ENCODE measurements at places on chromosomes 3 and 15. TPM values are rescaled to one million over a fixed set of nuclear protein-coding genes. Genes with fewer than 3 reads are reported as not detected.

Gene SOX14
- not detected for total RNA-seq

Gene METTL6
- total RNA-seq = 8.9 TPM

DNA sequence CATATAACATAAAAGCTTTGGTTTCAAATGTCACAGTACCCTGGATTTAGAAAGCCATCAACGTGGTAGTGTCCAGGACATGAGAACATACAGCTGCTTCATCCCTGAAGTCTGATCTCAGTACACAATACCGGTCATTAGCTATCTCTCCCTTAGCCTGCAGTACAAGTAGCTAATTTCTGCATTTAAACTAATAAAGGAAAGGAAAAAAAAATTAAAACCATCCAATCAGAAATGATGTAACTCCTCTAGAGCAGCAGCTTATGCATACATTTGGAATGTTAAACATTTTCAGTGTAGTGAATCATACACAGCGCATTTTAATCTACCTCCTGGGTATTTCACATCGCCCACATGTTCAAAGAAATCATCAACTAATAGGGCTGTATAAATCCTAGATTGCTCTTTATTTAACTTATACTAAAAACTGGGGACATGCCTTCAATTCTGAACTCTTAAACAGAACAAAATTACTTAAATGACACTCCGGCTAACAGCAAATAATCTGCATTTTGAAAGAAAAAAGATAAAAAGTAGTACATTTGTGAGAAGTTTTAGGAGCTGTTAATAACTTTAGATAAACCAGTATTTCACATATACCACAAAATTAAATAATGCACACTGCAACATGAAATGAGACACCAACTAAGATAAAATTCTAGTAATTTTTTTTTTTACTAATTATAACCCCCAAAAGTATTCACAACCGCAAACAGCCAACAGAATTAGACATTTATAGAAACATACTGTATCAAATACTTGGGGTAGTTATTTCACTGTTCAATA lies 3.7 kb downstream of the IGF2BP2 start:
- DNase-seq = no peak
- H3K36me3 ChIP-seq = no peaks in the 10 kb centered on the region
- H3K27ac ChIP-seq = no peak overlapping the region
- peaks cover 31% of the 10 kb centered on the region for H3K4me1 ChIP-seq
- H3K27me3 ChIP-seq = peaks cover 12% of the 10 kb centered on the region

DNA sequence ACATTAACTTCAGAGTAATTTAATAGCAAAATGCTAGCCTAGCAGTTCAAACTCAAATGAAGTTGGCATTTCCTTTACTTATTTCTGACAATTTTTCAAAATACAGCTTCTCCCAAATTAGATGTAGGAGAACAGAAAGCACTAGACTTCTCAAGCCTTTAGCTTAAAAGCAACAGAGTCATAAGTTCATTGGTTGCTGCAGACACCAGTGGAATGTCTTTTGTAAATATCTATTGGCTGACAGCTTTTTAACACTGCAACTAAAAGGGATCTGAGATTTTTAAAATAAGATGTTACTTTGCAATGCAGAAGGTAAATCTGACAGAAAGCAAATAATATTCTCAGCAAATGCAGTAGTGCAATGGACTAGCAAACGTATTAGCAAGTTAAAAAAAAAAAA lies 259.3 kb downstream of the TBL1XR1 start:
- no peak overlapping the region for H3K4me3 ChIP-seq
- no peak for DNase-seq
- H3K4me1 ChIP-seq = no peaks in the 10 kb centered on the region
- no peaks in the 10 kb centered on the region for H3K27me3 ChIP-seq
- no peak overlapping the region for H3K27ac ChIP-seq

DNA sequence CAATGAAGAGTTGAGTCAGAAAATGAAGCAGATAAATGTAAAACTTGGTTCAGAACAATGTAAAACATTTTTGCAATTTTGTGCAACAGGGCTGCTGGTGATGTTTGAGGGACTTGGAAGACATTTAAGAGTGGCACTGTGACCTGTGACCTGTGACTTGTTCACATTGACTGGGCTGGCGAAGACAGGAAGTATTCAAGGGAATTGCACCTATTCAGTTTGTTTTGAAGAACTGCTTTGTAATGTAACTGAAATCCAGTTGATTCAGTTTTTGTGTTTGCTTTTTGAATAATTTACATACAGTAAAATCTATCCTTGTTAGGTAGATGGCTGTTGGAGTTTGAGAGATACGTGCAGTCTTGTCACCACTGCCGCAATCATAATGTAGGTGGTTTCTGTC lies 35.4 kb downstream of the MCTP2 start:
- no peaks in the 10 kb centered on the region for H3K36me3 ChIP-seq
- no peak for DNase-seq
- no peak overlapping the region for H3K4me3 ChIP-seq
- H3K27ac ChIP-seq = no peak overlapping the region
- H3K27me3 ChIP-seq = no peaks in the 10 kb centered on the region
- H3K4me1 ChIP-seq = no peaks in the 10 kb centered on the region

GRCh38 chr3:129059311-129059958 lies 1.1 kb upstream of the GP9 start:
- no peaks in the 10 kb centered on the region for H3K27me3 ChIP-seq
- no peak overlapping the region for H3K27ac ChIP-seq
- DNase-seq = no peak

- DNase-seq = no peak
- H3K4me1 ChIP-seq = no peaks in the 10 kb centered on the region
- no peaks in the 10 kb centered on the region for H3K27me3 ChIP-seq
- no peak overlapping the region for H3K27ac ChIP-seq
- no peak overlapping the region for H3K4me3 ChIP-seq
Measured at GRCh38 chr15:66481107-66481856, 16.3 kb downstream of the SNAPC5 start.

DNA sequence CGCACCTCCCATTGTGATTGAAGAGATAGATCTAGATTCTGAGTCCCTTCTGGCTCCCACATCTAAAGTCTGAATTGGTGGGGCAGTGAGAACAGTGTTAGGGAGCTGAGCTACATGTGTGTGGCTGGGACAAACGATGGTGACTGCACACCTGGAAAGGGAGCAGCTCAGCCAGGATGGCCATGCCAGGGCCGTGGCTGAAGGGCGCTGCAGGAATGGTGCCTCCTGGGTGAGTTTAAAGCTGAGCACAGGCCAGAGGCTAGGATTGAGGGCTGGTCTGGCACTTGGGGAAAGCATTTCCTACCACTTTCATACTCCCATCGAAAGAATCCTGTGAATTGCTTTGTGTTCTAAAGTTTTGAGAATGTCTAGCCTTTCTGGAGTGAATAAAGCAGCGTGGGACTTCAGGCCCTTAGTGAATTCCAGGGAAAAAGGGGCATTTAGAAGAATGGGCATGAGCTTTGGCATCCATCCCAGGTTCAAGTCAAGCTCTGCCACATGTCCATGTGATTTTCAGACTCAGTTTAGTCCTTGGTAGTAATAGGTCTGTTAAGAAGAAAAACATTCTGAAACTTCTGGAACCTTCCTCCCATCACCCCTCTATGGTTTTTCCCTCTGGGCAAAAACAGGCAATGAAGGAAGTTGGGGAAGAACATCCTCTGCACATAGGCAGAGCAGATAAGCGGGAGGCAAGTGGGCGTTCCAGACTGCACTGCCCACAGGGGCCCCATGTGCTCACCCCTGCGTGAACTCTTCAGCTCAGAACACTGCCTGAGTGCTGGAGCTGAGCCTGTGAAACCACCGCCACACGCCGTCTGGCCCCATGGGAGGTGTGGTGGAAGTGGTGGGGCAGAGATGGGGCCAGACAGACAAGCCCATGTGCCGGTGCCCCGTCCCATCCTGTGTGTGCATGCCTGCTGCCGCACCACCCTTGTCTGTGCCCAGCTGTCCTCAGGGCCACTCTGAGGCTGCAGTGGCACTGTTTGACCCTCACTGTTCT lies 12.9 kb upstream of the CPNE9 start:
- no peak for DNase-seq
- no peak overlapping the region for H3K4me3 ChIP-seq
- peaks cover 79% of the 10 kb centered on the region for H3K36me3 ChIP-seq
- no peak overlapping the region for H3K27ac ChIP-seq
- no peaks in the 10 kb centered on the region for H3K27me3 ChIP-seq

DNA sequence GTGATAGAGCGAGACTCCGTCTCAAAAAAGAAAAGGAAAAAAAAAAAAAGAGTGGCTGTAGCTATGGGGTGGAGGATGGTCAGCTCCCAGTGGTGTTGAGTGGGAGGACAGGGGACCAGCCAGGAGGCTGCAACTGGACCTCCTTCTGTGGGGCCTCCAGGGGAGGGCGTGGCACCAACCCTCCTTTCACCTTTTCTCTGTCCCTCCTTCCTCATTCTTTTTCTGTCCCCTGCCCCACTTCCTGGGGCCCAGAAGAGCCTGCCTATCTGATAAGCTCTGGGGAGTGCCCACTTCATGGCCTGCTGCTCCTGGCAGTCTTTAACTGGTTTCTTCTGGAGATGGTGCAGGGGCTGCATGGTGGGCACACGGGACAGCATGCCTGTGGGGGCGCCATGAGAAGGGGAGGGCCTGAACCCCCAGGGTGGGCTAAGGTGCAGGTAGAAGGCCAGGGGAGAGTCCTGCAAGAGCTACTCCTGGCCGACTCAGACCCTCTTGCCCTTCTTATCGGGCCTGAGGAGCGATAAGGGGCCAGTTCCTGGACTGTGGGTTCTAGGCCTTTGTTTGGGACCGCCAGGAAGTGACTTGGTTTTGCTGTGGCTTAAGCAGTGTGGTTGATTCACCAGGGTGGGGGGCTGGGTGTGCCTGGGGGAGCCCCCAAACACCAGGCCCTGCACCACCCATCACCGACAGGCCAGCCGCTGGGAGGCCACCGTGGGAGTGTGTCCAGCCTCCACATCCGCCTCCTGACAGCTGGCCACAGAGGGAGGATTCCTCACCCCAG lies 49.4 kb upstream of the FLNB start:
- no peaks in the 10 kb centered on the region for H3K36me3 ChIP-seq
- H3K27ac ChIP-seq = no peak overlapping the region
- no peaks in the 10 kb centered on the region for H3K4me1 ChIP-seq
- DNase-seq = no peak
- no peaks in the 10 kb centered on the region for H3K27me3 ChIP-seq

DNA sequence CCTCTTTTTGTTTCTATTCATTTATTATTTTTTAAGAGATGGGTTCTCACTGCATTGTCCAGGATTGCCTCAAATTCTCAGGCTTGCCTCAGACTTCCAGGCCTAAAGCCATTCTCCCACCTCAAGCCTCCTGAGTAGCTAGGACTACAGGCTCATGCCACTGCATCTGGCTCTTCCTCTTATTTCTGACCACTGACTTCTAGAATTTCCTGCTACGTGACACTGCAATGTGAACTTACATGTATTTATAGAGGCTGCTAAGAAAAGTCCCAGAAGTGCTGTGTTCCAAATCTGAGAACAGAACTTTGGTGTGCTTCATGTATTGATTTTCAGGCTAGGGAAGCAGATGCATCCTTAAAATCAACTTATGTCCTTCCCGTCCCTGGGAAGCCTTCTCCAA lies 407.4 kb downstream of the RSL24D1 start:
- peak overlapping the region; percentile 46 for H3K27ac ChIP-seq
- H3K36me3 ChIP-seq = no peaks in the 10 kb centered on the region
- H3K4me1 ChIP-seq = peaks cover 8% of the 10 kb centered on the region
- no peaks in the 10 kb centered on the region for H3K27me3 ChIP-seq
- H3K4me3 ChIP-seq = no peak overlapping the region

DNA sequence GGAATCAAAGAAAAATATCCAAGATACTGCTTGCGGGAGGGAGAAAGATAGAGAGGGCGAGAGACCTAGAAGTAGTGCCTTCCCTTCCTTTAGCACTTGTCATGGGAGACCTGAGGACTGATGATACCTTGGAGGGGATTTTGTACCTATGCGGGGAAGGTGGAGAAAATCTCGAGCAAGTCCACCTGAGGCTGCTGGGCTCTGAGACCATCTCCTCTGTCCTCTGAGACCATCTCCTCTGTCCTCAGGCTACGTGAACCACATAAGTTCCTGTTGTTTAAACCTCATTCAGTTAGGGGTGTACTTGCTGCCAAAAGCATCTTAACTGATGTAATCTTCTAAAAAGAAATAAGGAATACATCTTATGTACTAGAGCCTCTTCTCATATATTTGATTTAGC lies 164.9 kb downstream of the NR2F2 start:
- no peak for DNase-seq
- no peaks in the 10 kb centered on the region for H3K36me3 ChIP-seq
- H3K4me1 ChIP-seq = no peaks in the 10 kb centered on the region
- H3K4me3 ChIP-seq = no peak overlapping the region
- no peaks in the 10 kb centered on the region for H3K27me3 ChIP-seq
